ENCODE measurements at places on chromosomes 5 and 9. TPM values are rescaled to one million over a fixed set of nuclear protein-coding genes. Genes with fewer than 3 reads are reported as not detected.

Gene HMCN2
- 7.8 TPM for total RNA-seq

Gene LCN2
- 56.9 TPM for total RNA-seq

Gene PRDM9
- total RNA-seq = not detected

Gene GRM6
- not detected for total RNA-seq

Gene NR2F1
- 6.2 TPM for total RNA-seq

Gene BTF3
- total RNA-seq = 312 TPM

Gene DNAJB5
- total RNA-seq = 13.8 TPM

Gene BRINP1
- 0.27 TPM for total RNA-seq

Gene KLF9
- 111 TPM for total RNA-seq

Gene MYO10
- total RNA-seq = 51.6 TPM

Gene FKBP15
- 24.5 TPM for total RNA-seq

Gene PFN3
- total RNA-seq = not detected

Gene PCDHB2
- total RNA-seq = 1.9 TPM

Gene CDHR2
- total RNA-seq = 87.6 TPM

Gene GCNT4
- 4.0 TPM for total RNA-seq

Gene SLC6A3
- total RNA-seq = not detected

Gene RPS14
- 1,179 TPM for total RNA-seq

All from transverse colon (tissue), 4 donors.